Articular chondrocyte of knee joint (primary cell): ENCODE measurements at places on chromosomes 2 and 18. TPM values are rescaled to one million over a fixed set of nuclear protein-coding genes. Genes with fewer than 3 reads are reported as not detected.

Gene CDH7
- not detected in 2 replicates for total RNA-seq

Gene ALK
- total RNA-seq: not detected in 2 replicates

Gene GNAL
- total RNA-seq: 7.1 and 9.6 TPM in 2 replicates

Gene YES1
- total RNA-seq: 85.0 and 91.3 TPM in 2 replicates

Gene RMND5A
- total RNA-seq: 14.2 and 16.9 TPM in 2 replicates
